Liver (tissue), 10 donors: ENCODE measurements at places on chromosomes 3 and 15.

DNA sequence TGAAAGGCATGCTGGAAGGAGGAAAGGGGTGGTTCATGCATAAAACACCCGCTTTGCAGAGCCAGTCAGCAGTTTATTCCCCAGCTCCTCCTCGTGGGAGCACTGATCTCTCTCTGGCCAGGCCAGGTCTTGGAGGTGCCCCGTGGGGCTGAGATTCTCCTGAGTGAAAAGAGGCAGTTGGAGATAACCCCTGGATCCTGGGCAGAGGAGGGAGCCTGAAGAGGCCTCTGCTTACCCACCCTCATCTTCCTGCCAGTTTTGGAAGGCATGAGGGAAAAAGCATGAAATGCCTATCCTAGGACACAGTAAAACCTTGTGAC, 108.3 kb downstream of the SEMA5B start:
- no peak for DNase-seq

- no peak for DNase-seq
Observed at GRCh38 chr3:145820170-145820569, 340.8 kb downstream of the PLOD2 start.

DNA sequence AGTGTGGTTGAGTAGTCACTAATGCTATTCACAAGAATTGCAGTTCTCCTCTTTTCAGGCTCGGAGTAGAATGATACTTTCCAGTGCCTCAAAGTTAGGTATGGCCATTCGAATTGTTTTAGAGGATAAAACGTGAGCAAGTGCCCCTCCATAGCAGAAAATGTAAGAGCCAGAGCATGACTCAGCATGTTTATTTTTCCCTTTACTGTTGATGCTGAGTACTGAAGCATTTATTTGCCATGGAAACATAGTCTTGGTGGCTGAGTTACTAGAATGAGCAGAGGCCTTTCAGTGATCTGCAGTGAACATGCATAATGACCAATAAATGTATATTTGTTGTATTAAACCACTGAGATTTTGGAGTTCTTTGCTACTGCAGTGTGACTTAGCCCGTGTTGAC, 540.6 kb downstream of the NLGN1 start:
- no peak for DNase-seq

- DNase-seq: peak; percentile 55
Observed at GRCh38 chr3:51967384-51968169, at the start of gene PCBP4. Gene PCBP4, minus strand, starts transcription at chr3:51967454. Its CDS starts 6,214 bp downstream, at chr3:51961240.

- no peak for DNase-seq
Observed at GRCh38 chr3:79161941-79162340, 605.9 kb downstream of the ROBO1 start.

DNA sequence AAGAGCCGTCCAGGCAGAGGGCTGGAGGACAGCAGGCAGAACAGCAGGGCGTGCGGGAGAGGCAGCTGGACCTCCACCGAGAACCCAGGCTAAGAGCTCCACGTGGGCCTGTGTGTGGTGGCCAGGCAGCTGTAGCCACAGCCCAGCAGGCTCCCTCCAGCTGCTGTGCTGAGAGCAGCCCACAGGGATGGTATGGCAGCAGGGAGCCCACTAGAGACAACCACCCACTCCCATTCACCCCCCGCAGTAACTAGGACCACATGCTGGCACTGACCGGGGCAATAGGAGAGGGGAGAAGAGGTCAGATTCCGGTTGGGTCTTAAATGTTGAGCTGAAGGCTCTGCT, 25.6 kb upstream of the MUSTN1 start:
- DNase-seq: no peak

DNA sequence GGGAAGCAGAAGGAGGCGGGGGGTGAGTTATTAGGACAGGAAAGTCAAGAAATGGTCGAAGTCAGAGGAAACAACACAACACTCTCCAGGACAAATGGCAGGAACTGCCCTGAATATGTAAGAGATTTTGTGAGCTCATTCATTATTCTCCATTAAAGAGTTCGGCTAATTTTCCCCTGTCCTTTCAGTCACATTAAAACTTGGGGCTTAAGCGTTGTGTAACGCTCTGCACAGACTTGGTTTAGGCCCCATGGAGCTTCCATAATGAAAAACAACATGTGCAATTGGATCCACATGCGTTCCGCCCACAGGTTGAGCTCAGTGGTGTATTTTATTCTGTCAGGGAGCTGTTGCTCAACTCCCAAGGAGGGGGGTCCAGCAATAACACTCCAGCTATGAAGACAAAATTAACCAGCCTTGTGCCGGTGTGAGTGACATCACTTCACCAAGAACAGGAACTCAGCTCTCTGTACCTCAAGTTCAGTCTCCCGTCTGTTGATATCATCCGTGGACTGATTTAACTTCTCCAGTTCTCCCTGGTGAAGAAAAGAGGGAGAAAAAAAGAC, 2.3 kb downstream of the SH3BP5 start:
- no peak for DNase-seq

DNA sequence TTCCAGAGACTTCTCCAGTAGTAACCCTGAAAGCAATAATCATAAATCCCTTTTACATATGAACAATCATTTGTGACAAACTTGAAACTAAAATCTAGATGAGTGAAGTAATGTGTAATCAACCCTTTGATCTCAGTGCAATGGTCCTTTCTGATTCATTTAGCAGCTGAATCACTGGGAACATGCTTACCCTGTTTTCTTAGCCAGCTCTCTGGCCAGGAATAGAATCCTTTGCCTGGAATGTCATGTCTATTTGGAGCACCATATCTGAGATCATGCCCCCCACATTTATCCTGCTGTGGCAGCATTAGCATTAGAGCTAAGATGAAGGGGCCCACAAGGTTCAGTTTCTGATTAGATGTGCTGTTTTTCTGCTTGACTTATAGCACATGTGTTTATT, 309.8 kb downstream of the OXSM start:
- no peak for DNase-seq

DNA sequence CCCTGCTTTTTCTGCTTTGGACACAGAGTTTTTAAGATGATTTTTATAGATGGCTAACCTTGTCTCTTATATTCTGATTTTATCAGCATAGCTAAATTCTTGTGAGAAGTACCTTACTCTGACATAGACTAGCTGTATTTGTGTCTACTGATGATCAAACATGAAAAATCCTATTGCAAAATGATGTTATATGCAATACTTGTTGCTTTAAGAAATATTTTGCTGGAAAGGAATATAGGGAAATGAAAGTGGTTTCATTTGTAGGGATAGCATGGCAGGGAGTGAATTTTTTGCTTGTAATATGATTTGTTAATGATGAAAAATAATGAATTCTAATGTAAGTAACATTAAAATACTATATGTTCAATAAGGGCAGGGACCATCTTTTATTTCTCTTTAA, 35.9 kb downstream of the CFAP91 start:
- DNase-seq: no peak

DNA sequence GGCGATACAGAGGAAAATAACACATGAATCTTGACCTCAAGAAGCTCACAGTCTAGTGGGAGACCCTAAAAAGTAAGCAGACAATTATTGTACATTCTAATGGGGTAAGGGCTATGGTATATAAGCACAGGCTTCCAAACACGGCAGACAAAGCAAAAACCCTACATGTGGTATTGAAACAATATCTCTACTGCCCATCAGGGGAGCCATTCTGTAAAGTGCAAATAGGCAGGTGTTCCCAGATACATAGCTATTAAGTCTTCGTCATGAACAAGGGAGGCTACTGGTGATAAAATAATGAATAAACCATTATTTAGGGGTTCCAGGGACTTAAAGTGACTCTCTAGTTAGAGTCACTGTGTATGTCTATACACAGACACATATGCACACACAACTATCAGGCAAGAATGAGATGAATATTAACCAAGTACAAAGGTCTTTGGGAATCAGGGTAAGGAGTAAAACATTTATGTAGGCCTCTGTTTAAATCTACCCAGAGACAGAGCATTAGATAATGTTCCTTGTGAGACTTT, 38.7 kb upstream of the ASB14 start:
- no peak for DNase-seq

DNA sequence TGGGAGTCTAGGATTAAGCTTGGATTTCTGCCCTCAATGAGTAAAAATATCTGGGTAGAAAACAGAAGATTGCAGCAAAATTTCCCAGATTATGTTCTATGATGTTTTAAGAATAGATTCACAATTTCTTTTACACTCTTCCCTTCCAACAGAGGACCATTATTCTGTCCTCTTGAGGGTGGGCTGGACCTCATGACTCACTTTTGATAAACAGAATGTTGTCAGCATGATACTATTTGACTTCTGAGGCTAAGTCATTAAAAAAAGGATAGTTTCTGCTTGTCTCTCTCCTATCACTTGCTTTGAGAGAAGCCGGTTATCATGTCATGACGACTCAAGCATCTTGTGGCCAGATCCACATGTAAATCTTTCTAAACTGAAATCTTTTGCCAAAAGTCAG, 396.2 kb upstream of the CDIN1 start:
- no peak for DNase-seq

- DNase-seq: no peak
Observed at GRCh38 chr3:53888232-53888631, 3.4 kb downstream of the SELENOK start.

GRCh38 chr15:52523192-52523591, 5.5 kb downstream of the MYO5A start:
- DNase-seq: no peak

GRCh38 chr3:111143-112069, 85.2 kb upstream of the CHL1 start:
- DNase-seq: no peak

DNA sequence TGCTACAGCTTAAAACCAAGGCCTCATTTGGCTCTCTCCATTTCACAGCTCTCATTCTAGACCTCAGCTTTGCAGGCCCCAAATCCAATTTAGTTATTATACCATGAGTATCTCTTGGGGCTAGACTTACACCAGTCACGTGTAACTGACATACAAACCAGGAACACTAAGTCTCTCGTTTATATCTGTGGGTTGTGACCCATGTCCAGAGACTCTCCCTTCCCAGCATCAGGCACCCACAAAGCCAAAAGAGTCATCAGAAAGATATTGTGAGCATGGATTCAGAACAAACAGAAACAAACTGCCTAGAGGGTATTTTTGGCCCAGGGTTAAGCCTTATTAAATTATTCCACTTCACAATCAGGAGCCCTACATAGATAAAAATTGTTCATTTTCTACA, 5.6 kb upstream of the CCDC13 start:
- DNase-seq: no peak

DNA sequence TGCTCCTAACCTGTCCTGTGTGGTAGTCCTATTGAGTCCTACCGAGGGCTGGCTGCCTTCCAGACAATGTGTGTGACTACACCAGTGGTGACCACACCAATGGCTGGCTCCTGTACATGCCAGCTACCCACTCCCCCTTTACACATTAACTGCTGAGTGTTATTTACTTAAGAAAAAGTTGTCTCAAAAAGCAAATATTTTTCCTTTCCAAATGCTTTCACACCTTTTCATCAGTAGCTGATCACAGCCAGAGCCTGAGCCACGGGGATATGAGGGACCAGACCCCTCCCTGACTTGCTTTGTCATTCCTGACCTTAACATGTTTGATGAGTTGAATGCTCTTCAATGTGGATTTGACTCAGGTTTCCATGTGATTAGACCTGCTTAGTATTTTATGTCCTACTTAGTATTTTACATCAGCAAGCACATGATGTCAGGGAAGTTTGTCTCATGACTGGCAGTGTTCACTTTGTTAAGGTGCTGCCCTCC, 29.6 kb upstream of the GREM1 start:
- peak; percentile 50 for DNase-seq

DNA sequence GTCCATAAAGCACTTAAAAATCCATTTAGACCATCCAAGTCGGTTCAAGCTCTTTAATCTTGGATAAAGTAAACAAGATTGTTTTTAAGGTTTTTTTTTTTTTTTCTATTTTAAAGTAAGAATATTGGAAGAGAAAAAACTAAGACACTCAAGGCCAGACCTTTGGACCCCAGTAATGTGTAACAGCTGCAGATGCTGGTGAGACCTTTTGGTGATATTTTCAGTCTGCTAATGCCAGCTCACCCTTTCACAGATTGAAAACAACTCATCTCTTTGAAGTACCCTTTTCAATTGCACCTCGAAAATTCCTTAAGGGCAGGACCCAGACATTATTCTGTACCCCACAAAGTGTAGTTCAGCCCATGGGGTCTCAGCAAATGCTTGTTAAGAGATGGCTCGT, 260.7 kb upstream of the CTNNB1 start:
- DNase-seq: no peak

DNA sequence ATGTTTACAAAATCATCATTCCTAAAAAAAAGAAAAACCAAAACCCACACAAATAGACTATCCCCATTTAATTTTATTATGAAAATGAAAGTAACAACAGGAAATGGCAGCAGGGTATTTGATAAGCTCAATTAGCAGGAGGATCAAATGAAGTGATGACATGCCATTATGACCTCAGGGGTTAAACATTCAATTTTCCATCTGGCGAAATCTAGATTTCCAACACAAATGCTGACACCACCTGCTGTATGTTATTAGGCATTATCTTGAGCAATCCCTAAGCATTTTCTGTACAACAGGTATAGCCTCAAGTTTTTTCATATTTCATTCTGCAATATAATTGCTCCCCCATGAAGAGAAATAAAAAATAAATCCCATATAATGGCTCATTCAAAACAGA, 57.1 kb downstream of the SHQ1 start:
- no peak for DNase-seq

DNA sequence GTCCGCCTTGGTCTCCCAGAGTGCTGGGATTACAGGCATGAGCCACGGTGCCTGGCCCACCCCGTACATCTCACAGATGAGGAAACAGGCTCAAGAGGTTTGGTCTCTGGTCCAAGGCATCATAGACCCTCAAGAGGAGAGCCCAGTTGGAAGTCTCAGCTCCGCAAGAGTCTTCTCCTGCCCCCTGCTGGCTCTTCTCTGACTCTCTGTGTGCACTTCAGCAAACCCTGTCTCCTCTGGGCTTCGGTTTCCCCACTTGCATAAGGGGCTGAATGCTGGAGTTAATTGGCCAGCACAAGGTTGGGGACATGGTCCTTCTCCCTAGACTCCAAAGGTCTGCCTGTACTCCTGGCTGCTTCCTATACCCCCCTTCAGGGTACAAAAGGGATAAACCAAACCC, 3.9 kb downstream of the MST1R start:
- DNase-seq: no peak

- no peak for DNase-seq
Observed at GRCh38 chr3:103203441-103203840, 768.6 kb downstream of the ZPLD1 start.

DNA sequence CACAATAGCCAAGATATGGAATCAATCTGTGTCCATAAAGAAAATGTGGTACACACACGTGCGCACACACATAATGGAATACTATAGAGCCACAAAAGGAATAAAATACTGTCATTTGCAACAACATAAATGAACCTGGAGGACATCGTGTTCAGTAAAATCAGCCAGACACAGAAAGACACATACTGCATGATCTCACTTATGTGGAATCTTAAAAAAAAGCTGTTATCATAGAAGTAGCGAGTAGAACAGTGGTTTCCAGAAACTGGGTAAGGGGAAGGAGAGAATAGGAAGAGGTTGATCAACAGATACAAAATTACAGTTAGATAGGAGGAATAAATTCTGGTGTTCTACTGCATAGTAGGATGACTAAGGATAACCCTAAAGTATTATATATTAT, 11.1 kb downstream of the ATOSA start:
- DNase-seq: no peak

DNA sequence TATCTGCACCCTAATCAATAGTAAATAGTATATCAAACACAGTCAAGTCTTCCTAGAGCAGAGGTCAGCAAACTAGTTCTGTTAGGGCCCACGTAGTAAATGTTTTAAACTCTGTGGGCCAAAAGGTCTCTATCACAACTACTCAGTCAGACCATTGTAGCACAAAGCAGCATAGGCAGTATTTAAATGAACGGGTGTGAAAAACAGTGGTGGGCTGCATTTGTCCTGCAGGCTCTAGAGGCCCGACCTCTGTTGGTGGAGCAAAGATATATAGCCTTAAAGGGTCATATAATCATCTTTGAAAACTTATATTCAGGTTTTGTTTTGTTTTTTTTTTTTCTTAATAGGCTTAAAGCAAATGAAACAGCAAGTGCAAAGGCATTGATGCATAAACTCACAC, 326.4 kb upstream of the TRIM42 start:
- DNase-seq: no peak
